CD4-positive, CD25-positive, alpha-beta regulatory T cell (primary cell): ENCODE measurements at places on chromosomes 7 and 10. TPM values are rescaled to one million over a fixed set of nuclear protein-coding genes. Genes with fewer than 3 reads are reported as not detected.

HPSE2 gene
- total RNA-seq: not detected

- no peak overlapping the region for H3K4me3 ChIP-seq
- H3K27me3 ChIP-seq: no peaks in the 10 kb centered on the region
- no peaks in the 10 kb centered on the region for H3K36me3 ChIP-seq
- H3K4me1 ChIP-seq: peaks cover 36% of the 10 kb centered on the region
- no peak overlapping the region for H3K27ac ChIP-seq
- no peak for DNase-seq
Measured at GRCh38 chr10:110042181-110042580, 34.4 kb downstream of the ADD3 start.

DNA sequence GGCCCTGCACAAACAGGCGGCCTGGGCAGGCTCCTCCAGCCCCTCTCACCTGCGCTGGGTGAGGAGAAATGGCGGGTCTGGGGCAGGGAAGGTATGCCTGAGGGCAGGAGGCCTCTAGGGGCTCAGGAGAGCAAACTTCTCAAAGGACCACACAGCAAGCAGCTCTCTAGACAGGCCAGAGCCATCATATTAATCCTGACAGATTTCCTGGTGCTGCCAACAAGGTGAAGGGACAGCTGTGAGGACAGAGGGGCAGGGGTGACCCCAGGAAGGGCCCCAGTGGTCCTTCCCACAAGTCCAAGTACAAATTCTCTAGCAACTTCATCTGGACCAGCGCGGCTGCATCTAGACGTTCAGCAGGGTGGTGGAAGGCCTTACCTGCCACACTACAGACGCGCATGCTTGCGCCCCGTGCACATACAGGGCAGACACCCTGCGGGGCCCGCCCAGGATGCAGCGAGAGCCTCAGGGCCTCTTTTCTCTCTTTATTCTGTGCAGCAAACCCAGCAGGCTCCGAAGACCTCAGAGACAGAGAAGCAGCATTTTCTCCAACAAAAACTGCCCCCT lies 62.1 kb downstream of the ZRANB1 start:
- H3K36me3 ChIP-seq: no peaks in the 10 kb centered on the region
- H3K4me1 ChIP-seq: no peaks in the 10 kb centered on the region
- no peaks in the 10 kb centered on the region for H3K27me3 ChIP-seq
- no peak for DNase-seq
- H3K4me3 ChIP-seq: no peak overlapping the region
- H3K27ac ChIP-seq: no peak overlapping the region

DNA sequence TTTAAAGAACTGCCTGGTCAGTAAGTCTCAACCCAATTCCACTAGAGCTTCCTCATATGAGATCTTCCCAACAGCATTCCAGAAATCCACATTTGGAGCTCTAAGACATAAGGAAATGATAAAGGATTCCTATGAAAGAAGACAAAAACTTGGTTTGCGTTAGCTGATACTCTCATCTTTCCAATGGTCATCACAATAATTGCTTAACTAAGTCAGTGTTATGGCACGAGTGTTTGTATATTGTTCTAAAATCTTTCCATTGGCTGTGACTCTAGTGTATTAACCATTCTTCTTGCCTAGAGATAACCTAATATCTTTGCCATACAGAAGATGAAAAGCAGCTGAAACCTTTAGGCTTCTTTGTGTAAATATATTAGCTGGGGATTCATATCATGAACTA lies 289.0 kb downstream of the SNX13 start:
- peaks cover 2% of the 10 kb centered on the region for H3K27me3 ChIP-seq
- H3K4me1 ChIP-seq: no peaks in the 10 kb centered on the region
- no peak overlapping the region for H3K4me3 ChIP-seq
- no peak for DNase-seq
- no peak overlapping the region for H3K27ac ChIP-seq

CNNM1 gene
- not detected for total RNA-seq
